ENCODE measurements at places on chromosomes 5 and 9. TPM values are rescaled to one million over a fixed set of nuclear protein-coding genes. Genes with fewer than 3 reads are reported as not detected.
A peak's percentile ranks its signal among the peaks of the same experiment; 100 is the strongest.

DNA sequence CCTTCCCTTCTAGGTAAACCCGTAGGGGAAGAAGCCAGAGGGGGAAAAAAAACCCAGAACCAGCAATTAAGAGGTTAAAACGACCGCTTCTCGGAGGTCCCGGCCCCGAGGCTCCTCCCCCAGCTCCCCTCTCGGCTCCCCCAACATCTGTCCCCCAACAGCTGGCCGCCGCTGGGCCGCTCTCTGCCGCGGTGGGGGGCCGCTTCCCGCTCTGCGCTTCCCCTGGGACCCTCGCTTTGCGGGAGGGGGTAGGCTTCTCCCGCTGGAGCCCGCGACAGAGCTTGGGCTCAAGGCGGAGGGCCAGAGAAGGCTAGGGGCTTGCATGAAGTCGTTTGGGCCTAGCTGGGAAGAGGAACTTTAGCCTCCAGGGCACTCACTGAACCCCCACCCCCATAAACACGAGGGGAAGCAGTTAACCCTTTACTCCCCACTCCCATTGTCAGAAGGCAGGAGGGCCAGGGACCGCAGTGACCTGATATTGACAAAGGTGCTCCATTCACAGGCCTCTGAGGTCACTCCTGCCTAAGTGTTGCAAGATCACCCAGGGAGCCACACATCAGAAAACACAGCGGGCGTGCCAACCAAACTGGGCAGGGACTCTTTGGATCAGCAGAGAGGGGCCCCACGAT lies 7.5 kb downstream of the LHX6 start:
- DNase-seq = peak; percentile 81

DNA sequence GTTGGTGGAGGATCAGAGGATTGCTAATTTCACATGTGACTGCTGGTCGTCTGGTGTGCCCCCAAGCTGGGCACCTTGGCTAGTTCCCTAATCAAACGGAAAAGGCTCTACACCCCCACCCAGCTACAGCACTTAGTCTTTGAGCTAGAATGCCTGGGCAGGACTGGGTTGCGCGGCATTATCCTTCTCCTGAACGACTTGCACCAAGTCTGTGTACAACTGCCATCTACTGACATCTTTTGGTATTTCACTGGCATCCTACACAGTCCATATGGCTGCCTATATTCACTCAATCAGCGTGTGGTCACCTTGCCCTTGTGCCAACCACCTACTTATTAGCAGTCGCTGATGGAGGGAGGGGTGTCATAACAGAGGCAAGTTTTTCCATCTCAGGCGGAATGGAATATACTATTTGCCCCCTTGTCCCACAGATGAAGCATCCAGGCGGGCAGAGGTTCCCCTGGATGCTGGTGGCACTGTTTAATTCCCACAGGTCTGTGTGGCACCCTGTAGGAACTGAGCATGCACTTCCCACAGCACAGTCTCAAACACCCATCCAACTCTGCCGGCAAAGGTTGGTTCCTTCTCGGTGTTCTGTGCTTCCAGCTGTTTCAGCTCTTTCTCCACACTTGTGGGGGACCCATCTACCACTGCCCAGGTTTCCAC lies 150.1 kb downstream of the OSTF1 start:
- DNase-seq = peak; percentile 85

GRCh38 chr5:172350212-172351181 lies 66.9 kb upstream of the UBTD2 start:
- no peak for DNase-seq

DNA sequence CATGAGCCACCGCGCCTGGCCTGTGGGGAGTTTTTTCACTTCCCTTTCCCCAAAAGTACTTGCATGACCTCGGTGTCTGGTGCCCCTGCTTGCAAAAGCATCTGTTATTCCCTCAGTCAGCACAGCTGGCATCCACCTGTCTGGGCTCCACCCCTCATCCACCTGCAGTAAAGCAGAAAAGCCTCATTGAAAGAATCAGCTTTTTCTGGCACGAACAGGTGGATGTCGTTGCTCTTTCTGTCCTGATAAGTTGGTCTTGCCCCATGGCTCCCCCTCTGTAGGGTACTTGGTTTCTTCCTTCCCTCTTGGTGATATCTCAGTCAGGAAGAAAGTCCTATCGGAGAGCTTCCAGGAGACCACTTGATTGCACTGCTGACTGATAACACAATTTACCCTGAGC lies 37.4 kb downstream of the WWC1 start:
- peak; percentile 93 for DNase-seq

DNA sequence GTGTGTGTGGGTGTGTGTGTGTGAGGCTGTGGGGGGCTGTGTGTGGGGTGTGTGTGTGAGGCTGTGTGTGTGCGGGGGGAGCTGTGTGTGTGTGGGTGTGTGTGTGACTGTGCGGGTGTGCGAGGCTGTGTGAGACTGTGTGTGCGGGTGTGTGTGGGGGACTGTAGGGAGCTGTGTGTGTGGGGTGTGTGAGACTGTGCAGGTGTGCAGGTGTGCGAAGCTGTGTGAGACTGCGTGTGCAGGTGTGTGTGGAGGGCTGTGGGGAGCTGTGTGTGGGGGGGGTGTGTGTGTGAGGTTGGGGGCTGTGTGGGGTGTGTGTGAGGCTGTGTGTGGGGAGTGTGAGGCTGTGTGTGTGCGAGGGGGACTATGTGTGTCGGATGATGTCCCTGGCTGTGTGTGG lies 23.2 kb downstream of the AHRR start:
- DNase-seq = no peak

- no peak for DNase-seq
Observed at GRCh38 chr5:31449174-31449573, 82.7 kb downstream of the DROSHA start.

GRCh38 chr5:56093970-56094369 lies 99.2 kb upstream of the IL6ST start:
- no peak for DNase-seq

- no peak for DNase-seq
Observed at GRCh38 chr5:42593591-42593990, 163.0 kb upstream of the CCDC152 start.

- DNase-seq = no peak
Observed at GRCh38 chr9:127303830-127304229, 39.3 kb downstream of the GARNL3 start.

DNA sequence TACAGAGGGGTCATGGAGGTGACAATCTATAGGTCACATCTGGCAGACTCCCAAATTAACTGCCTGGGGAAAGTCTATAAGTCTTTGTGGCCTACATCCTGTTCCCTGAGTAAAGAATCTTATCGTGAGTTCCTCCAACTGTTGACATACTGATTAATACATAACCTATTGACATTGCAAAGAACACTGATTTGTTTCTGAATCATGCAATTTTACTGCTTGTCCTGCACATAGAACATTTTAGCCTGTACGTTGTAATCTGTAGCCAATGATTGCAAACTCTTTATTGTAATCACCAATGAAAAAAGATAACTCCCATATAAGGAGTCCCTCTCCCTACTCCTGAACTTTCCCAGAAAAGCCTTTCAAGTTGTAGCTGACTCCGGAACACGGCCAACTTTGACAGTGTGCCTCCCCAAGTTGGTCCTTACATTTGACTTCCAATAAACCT lies 18.8 kb upstream of the OR2K2 start:
- no peak for DNase-seq

NUP188 gene
- 81.1 TPM for total RNA-seq

OCLN gene
- total RNA-seq = 134 TPM

HTR4 gene
- total RNA-seq = not detected
